Vagina (tissue), 2 donors: ENCODE measurements at places on chromosomes 1 and 21.

DNA sequence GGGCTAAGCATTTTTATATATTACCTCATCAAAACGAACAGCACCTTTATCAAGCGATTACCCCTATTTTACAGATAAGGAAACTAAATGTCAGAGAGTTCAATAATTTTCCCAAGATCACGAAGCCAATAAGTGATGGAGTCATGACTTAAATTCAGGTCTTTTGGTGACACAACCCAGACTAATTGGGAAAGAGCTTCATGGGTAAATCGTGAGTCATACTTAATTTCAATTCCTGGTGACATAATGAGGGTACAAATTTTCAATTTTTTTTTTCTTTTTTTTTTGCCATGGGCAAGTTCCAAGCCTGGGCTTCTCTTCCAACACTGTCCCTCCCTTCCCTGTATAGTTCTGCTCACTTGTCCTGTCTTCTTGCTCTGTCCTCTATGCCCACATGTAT lies 30.1 kb upstream of the IL10 start:
- DNase-seq = no peak

GRCh38 chr1:184260382-184260781 lies 126.4 kb upstream of the C1orf21 start:
- DNase-seq = no peak

- DNase-seq = no peak
Observed at GRCh38 chr1:167373398-167373797, 144.9 kb downstream of the CD247 start.

DNA sequence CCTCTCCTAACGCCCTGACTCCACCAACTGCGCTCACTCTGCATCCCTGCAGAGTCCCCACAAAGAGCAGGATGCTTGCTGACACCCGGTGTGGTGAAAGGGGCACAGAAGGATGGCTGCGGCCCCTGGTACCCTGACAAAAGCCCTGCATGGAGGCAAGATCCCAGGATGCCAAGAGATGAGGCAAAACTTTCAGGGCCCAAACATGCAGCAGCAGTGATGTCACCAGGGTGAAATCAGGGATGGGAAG lies 36.6 kb downstream of the SLC9A1 start:
- no peak for DNase-seq

DNA sequence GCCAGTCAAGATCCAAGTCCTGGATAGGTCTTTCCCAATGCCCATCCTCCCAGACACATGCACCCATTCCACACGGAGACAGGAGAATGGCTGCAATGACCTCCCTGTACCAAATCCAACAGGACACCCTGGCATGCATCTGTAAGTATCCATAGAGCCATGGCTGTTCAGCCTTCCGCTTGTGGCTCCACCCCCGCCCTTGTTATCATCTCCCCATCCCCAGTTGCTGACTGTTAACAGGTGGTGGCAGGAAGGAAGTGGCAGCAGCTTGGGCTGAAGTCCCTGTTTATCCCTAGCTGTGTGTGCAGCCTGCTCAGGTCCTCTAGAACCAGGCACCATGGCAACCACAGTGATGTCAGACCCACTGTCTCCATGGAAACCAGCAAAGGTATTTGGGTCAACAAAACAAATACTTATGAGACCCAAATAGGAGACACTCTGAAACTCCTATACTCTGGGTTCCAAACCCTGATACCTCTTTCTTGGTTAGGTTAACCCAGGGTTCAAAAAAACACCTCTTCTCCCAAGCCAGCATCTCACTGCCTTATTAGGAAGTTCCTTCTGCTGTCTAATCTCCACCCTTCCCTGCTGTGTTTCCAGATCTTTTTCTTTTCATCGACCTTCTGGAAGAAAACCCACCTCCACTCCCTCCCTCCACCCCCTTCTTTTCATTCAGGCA lies 721 bp downstream of the PBXIP1 start:
- no peak for DNase-seq
